ENCODE measurements at places on chromosomes 6 and 20. TPM values are rescaled to one million over a fixed set of nuclear protein-coding genes. Genes with fewer than 3 reads are reported as not detected.

The BANF2 gene
- not detected for total RNA-seq

The MRPS18B gene
- 37.9 TPM for total RNA-seq

The MYLK4 gene
- total RNA-seq, result 0.51 TPM

The SOX18 gene
- 123 TPM for total RNA-seq

The REV3L gene
- 39.5 TPM for total RNA-seq

The MRAP2 gene
- total RNA-seq, result 3.1 TPM

The OPRM1 gene
- not detected for total RNA-seq

The CCM2L gene
- 31.1 TPM for total RNA-seq

The TREM1 gene
- total RNA-seq, result not detected

The LBP gene
- total RNA-seq, result 0.05 TPM

The FUT9 gene
- not detected for total RNA-seq

The NANP gene
- total RNA-seq, result 9.2 TPM

The PROKR2 gene
- not detected for total RNA-seq

The SNAP91 gene
- total RNA-seq, result 0.51 TPM

The BTN1A1 gene
- total RNA-seq, result not detected

The PPIL4 gene
- 42.0 TPM for total RNA-seq

The RIPPLY2 gene
- total RNA-seq, result not detected

The OR12D3 gene
- not detected for total RNA-seq

The IL17A gene
- not detected for total RNA-seq

The RIPOR2 gene
- total RNA-seq, result not detected

The OXT gene
- total RNA-seq, result not detected

The RSPO3 gene
- 0.19 TPM for total RNA-seq

The APCDD1L gene
- total RNA-seq, result 0.17 TPM

The BMP7 gene
- total RNA-seq, result not detected

The TGM3 gene
- not detected for total RNA-seq

The AVP gene
- total RNA-seq, result not detected
